ENCODE measurements at places on chromosomes 2 and 18.

DNA sequence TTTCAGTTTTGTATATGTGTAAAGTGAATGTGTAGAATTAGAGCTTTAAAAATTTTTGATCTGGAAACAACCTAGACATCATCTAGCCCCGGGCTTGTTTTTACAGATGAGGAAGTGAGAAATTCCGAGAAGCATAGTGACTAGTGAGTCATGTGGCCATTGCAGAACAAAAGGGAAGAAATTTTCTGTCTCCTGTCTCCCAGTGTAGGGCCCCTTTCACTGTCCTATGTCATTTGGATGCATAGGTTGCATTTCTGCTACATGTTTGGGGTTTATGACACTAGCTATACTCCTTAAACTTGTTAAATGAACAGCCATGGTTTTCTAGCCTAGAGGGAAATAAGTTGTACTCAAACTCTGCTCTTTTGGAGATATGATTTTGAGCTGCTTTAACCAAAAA, 84.6 kb downstream of the PLCL1 start:
- DNase-seq: peak; percentile 50

DNA sequence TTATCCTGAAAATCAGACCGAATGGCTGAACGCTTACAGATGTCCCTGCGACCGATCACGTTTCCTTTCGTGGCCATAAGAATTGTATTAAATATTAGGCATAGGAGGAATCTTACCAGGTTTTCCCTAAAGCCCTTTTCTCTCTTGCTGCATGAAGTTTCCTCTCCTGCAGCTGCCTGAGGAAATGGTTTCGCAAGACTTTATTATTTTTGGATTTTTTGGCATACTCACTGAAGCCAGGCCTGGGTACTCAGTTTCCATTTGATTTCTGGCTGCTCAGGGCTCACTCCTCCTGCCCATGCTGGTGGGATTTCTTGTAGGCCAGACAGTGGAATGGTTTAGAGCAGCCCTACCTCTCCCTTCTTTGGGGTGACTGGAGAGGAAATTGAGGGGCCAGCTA, 114.0 kb downstream of the KLHL29 start:
- no peak for DNase-seq

- DNase-seq: no peak
These were observed 69.7 kb downstream of the RNF144A start for GRCh38 chr2:6986912-6987361.

DNA sequence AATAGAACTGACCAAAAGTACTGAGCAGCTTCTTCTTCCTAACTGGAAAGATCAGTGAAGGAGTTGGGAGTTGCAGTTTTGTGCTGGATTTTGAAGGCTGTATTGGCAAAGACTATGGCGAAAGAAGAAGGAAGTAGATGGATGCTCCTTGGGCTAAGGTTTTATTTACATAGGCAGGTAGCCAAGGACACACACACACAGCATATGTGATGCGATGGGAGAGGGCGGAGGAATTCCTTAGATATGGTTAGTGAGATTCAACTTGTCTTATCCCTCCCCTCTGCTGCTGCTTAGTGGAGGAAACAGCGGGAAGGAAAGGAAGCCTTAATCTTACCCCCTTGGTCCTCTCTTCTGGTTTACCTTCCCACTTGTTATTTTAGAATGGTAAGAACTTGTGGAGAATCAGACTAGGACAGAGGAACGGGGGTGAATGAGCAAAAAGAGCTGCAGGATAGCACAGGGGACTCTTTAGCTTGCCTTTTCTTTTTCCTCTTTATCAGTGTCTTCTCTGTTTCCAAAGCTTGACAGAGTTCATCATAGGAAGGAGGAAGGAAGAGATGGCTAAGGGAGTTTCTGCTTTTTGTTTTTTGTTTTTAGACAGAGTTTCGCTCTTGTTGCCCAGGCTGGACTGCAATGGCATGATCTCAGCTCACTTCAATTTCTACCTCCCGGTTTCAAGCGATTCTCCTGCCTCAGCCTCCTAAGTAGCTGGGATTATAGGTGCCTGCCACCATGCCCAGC, 87.9 kb downstream of the OSBPL6 start:
- DNase-seq: no peak

GRCh38 chr2:190649798-190650390, 1.0 kb downstream of the NAB1 start:
- no peak for DNase-seq

- no peak for DNase-seq
These were observed 51.7 kb downstream of the ARHGAP28 start for GRCh38 chr18:6781142-6781714.

DNA sequence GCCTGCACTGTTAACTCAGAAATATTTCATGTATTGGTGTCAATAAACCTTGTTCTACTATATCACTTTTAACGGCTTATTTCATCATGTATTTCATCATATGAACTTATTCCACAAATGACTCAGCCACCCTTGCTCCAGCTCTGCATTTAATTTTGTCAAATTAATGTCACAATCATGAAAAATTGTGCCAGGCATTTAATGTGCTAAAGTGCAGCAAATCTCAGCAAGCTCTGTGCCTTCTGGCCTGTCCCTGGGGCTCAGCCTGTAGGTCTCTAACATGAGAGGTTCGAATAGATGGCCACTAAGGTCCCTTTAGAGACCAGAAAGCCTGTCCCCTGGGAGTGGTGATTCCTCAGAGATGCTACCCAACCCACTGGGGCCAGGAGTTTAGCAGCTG, 28.6 kb downstream of the BOD1L2 start:
- DNase-seq: no peak

- DNase-seq: peak; percentile 43
These were observed 30.4 kb upstream of the MGAT4A start for GRCh38 chr2:98761267-98761781.

- no peak for DNase-seq
These were observed 115.4 kb upstream of the PKDCC start for GRCh38 chr2:41932241-41933045.

- no peak for DNase-seq
These were observed 42.5 kb upstream of the IL1R2 start for GRCh38 chr2:101949304-101949703.

DNA sequence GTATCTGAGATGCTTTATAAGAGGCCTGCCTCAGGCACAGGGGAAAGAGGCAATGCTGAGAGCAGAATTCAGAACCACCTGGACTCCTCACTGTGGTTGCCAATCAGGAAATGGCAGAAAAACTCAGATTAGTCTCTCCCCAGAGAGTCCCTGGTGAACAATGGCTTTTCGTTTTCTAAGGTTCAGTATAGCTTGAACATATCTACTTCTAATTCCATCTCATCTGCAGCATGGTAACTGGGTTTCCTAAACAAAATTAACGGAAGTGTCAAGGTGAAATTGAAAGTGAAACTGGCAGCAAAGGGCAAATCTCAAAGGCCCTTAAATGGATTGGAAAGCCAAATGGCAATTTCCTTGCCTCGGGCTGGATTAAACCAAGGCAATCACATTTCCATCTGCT, 480.2 kb upstream of the ACVR2A start:
- DNase-seq: peak; percentile 15

DNA sequence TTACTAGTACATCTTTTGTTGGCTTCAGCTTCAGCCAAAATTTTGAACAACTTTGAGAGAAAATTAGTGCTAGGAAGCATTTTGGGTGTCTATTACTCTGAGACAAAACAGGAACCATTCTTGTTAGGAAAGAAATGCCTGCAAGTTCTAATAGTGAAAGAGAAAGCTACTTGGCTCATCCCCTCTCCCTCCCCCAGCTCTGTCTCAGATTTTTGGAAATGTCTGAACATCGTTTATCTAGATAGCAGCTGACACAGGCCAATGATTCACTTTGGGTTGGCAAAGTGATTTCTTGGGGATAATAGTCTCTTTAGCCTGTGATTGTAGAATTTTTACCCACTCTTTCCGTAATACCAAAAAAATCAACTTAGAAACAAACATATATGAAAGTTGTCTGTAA, 42.3 kb upstream of the PTPRM start:
- no peak for DNase-seq

DNA sequence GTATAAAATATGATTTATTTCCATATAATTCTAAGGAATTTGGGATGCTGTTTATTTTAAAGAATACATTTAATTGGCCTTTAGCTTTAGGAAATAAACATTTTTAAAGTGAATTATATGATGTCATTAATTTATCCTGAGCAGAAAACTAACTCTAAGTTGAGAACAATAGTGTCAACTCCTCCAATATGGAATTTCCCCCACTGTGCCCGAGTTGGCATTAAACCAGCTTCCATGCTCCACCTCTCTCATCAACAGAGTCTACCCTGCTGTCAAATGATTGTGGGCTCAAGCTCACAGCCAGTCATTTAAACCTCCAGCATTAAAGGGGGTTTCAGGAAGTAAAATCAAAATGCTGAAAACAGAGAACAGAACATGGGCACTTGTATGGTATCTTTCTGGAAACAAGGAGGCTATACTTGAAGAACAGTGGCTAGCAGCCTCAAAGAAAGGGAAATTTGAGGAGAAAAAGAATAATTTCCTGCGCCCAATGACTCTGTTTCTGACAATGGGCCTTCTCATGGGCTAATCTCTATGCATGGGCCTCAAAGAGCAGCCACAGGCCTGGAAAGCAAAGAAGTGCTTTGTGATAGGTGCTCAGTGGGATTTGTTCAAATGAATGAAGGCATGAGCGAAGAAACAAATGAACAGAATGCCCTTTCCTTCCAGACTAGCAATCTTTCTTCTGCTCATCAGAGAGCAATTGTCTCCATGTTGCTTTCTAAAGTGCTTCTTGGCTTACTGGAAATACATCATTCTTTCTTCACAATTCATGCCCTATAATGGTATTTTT, 252.8 kb downstream of the MTX2 start:
- DNase-seq: no peak

DNA sequence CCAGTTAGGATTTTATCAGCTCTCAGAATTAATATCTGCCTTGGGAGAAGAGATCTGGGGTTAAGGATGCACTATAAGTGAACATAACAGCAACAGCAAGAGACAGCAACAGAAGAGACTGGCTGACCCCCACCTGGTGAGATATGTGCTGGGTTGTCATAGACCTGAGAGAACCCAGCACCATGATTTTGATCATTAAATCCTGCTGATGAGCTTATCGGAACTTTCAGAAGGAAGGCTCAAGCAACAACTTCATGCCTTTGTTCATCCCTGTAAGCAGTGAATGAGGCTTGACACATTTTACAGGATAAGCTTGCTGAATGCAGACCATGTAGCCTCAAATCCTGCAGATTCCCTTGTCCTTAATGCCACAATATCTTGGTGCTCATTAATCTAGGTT, 100.0 kb downstream of the POLE4 start:
- no peak for DNase-seq

DNA sequence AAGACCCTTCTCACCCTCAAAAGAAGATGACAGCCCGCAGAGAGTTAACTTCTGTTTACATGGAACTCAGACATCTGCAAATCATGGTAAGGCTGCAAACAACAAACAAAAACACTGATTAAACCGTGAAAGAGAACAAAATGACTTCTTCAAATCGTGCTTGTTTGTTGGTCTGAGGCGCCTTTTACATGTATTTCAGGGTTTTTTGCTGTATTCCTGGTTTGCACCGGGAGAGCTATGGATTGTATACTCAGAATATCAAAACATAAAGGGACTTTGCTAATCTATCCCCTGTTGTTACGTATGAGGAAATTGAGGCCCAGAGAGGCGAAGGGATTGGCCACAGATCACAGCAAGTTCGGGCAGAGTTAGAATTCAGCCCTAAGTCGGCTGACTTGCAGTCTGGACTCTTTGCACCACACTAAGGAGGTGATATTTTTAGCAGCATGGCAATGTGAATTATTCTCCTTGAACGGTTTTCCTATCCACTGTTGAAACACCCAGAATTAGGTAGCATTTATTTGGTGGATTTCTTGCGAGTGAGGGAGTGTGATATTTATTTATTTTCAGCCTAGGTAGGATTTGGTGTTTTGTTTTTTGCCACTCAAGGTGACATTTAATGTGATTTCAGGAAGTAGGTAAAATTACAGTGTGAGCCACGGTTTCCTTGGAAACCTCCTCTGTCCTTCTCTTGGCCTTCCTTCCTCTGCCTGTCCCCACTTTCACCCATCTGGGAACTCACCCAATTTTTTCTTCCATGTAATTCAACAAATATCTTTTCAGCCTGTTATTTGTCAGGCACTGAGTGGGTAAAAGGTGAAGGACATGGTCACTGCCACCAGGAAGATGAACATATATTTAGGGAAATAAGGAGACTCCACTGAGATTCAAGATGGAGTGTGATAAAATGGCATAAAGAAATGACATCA, 980 bp upstream of the PDE6D start:
- no peak for DNase-seq

- no peak for DNase-seq
These were observed 33.9 kb upstream of the FHL2 start for GRCh38 chr2:105432749-105433148.

- DNase-seq: no peak
These were observed 10.4 kb downstream of the SERPINB12 start for GRCh38 chr18:63552581-63552980.

DNA sequence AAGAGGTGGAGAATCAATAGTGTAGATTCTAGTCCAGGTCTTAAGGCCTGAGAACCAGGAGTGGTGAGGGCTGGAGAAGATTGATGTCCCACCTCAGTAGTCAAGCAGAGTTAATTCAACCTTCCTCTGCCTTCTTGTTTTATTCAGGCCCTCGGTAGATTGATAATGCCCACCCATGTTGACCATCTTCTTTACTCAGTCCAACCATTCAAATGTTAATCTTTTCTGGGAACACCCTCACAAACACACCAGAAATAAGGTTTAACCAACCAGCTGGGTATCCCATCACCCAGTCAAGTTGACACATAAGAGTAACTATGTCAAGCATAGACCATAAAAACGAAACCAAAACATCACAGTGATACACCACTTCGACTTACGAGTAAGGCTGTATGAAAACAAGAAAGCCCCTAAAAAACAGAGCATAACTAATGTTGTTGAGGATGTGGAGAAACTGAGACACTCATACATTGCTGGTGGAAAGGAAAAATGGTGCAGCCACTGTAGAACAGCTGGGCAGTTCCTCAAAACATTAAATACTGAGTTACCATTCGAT, 57.5 kb downstream of the SLC35F5 start:
- DNase-seq: no peak

GRCh38 chr2:42792583-42793333, at the start of gene HAAO:
Gene HAAO, minus strand, starts transcription at chr2:42792583. Its CDS starts 47 bp downstream, at chr2:42792536.
- peak; percentile 73 for DNase-seq

DNA sequence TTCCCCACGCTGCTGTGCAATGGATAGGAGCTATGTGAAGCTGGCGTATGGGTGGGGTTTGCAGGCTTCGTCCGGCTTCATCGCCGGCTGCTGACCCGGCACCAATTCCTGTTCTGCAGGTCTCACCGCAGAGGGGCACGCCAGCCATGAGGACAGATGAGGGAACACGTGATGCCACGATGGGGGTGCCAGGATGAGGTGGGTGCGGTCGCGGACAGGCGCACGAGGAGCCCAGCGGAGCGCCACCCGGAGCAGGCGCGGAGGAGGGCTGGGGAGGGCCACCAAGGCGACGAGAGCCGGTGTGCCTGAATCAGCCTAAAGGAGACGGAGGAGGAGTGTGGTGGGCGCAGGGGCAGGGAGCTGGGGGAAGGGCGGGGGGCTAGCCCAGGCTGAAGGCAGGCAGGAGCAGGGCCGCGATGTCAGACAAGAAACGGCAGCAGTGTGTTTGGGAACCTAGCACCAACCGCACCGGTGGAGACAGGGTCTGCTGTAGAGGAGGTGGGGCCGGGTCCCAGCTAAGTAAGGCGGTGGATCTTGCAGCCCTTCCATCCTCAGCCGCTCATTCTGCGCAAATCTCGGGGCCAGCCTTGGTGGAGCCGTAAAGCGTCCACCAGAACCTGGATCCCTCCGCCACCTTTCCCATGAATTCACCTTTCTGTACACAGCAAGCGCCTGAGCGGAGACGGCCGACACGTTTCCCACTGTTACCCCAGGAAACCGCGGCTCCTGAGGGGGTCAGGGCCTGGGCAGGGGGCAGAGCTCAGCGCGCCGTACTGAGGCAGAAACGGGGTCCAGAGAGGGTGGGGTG, 17.0 kb upstream of the CD8A start:
- DNase-seq: peak; percentile 23
